ENCODE measurements at places on chromosomes 6 and 20. TPM values are rescaled to one million over a fixed set of nuclear protein-coding genes. Genes with fewer than 3 reads are reported as not detected.

GRCh38 chr20:25481235-25481917 is 73.9 kb downstream of the GINS1 start:
- H3K4me3 ChIP-seq = no peak overlapping the region
- no peaks in the 10 kb centered on the region for H3K36me3 ChIP-seq
- no peaks in the 10 kb centered on the region for H3K4me1 ChIP-seq
- DNase-seq = no peak
- H3K27ac ChIP-seq = no peak overlapping the region

DNA sequence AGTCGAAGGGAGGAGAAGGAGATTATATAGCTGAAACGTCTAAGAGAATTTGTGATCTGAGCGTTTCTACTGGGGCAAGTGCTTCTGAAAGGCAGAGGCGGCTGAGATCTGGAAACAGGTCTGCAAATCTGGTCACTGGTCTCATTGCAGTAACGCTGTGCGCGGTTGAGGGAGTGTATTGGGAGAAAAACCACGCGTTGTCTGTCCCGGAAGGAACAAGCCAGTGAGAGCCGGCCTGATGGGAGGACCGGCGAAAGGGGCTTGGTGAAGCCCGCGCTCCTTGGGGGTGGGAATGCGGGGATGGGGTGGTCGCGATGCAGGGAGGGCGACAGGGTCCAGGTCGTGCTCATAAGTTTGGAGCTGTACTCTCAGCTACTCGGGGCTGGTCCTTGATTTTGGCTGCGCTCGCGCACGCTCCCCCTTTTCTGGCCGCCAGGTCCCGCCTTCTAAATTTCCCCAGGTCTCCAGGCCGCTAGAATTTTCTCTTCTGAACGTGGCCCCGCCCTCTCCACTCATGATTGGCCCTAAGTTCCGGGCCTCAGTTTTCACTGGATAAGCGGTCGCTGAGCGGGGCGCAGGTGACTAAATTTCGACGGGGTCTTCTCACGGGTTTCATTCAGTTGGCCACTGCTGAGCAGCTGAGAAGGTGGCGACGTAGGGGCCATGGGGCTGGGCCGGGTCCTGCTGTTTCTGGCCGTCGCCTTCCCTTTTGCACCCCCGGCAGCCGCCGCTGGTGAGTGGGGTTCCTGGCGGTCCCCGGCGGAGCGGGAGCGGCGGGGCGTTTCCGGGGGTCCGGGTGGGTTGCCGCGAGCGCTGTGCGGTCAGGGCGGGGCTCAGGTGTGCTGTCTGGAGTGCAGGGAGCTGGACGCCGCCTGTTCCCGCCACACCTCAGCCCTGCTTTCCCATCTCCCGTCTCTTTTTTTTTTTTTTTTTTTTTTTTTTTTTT is at the start of gene MICB:
Gene MICB, plus strand, starts transcription at position 615 of the 946 bp plus-strand sequence. Its CDS starts 49 bp downstream, at position 664.
- peak within 1 kb of the TSS; percentile 55 for H3K27ac ChIP-seq
- peak within 1 kb of the TSS; percentile 68 for H3K4me3 ChIP-seq
- DNase-seq = peak; percentile 90
- H3K36me3 ChIP-seq = no peaks in the 10 kb centered on the region
- no peaks in the 10 kb centered on the region for H3K27me3 ChIP-seq
- H3K4me1 ChIP-seq = peaks cover 17% of the 10 kb centered on the region

DNA sequence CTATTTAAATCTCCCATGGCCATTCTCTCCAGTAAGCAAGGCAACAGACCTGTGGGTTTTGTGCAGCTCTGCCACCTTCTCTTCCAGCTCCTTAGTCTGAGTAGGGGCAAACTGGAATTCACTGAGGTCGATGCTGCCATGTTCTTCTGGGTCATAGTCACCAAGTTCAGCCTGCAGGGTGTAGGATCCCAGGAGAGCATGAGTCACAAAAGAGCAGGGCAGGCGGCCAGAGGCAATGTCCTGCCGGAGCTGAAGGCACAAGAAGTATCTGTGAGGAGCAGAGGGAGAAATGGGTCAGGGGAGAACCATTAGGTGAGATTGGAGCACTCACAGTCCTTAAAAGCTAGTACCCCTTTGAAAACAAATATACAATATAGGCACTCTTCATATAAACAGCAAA is 73.7 kb downstream of the SMLR1 start:
- H3K4me3 ChIP-seq = no peak overlapping the region
- no peaks in the 10 kb centered on the region for H3K27me3 ChIP-seq
- H3K36me3 ChIP-seq = peaks cover 5% of the 10 kb centered on the region
- DNase-seq = no peak
- no peak overlapping the region for H3K27ac ChIP-seq

The GNAS-AS1 gene
- 1.1 TPM for total RNA-seq

GRCh38 chr6:46199387-46199786 is 28.6 kb upstream of the ENPP5 start:
- H3K4me3 ChIP-seq = no peak overlapping the region
- no peaks in the 10 kb centered on the region for H3K36me3 ChIP-seq
- DNase-seq = no peak
- no peaks in the 10 kb centered on the region for H3K27me3 ChIP-seq
- no peak overlapping the region for H3K27ac ChIP-seq
- no peaks in the 10 kb centered on the region for H3K4me1 ChIP-seq

The SLC32A1 gene
- not detected for total RNA-seq

- no peak overlapping the region for H3K4me3 ChIP-seq
- no peak for DNase-seq
- peak overlapping the region; percentile 67 for H3K27ac ChIP-seq
- H3K27me3 ChIP-seq = no peaks in the 10 kb centered on the region
- no peaks in the 10 kb centered on the region for H3K36me3 ChIP-seq
- H3K4me1 ChIP-seq = peaks cover 23% of the 10 kb centered on the region
These were observed 30.5 kb upstream of the ADGRF1 start for GRCh38 chr6:47072667-47073066.

GRCh38 chr20:4066551-4066950 is 51.2 kb upstream of the RNF24 start:
- H3K4me3 ChIP-seq = no peak overlapping the region
- H3K27me3 ChIP-seq = no peaks in the 10 kb centered on the region
- no peaks in the 10 kb centered on the region for H3K36me3 ChIP-seq
- no peak overlapping the region for H3K27ac ChIP-seq
- H3K4me1 ChIP-seq = peaks cover 30% of the 10 kb centered on the region

The LRRC1 gene
- 22.3 TPM for total RNA-seq

GRCh38 chr6:15265787-15266186 is 19.9 kb downstream of the JARID2 start:
- peaks cover 69% of the 10 kb centered on the region for H3K4me1 ChIP-seq
- H3K27ac ChIP-seq = no peak overlapping the region
- no peaks in the 10 kb centered on the region for H3K36me3 ChIP-seq
- no peak overlapping the region for H3K4me3 ChIP-seq
- H3K27me3 ChIP-seq = no peaks in the 10 kb centered on the region

GRCh38 chr6:168782187-168782751 is 341.3 kb downstream of the SMOC2 start:
- no peaks in the 10 kb centered on the region for H3K36me3 ChIP-seq
- H3K27ac ChIP-seq = no peak overlapping the region
- H3K4me1 ChIP-seq = no peaks in the 10 kb centered on the region
- H3K27me3 ChIP-seq = no peaks in the 10 kb centered on the region

The IMPG1 gene
- total RNA-seq = not detected

GRCh38 chr6:8652710-8653109 is 217.4 kb upstream of the SLC35B3 start:
- H3K27ac ChIP-seq = no peak overlapping the region
- no peak for DNase-seq
- no peaks in the 10 kb centered on the region for H3K36me3 ChIP-seq
- H3K4me3 ChIP-seq = no peak overlapping the region
- no peaks in the 10 kb centered on the region for H3K4me1 ChIP-seq
- no peaks in the 10 kb centered on the region for H3K27me3 ChIP-seq

DNA sequence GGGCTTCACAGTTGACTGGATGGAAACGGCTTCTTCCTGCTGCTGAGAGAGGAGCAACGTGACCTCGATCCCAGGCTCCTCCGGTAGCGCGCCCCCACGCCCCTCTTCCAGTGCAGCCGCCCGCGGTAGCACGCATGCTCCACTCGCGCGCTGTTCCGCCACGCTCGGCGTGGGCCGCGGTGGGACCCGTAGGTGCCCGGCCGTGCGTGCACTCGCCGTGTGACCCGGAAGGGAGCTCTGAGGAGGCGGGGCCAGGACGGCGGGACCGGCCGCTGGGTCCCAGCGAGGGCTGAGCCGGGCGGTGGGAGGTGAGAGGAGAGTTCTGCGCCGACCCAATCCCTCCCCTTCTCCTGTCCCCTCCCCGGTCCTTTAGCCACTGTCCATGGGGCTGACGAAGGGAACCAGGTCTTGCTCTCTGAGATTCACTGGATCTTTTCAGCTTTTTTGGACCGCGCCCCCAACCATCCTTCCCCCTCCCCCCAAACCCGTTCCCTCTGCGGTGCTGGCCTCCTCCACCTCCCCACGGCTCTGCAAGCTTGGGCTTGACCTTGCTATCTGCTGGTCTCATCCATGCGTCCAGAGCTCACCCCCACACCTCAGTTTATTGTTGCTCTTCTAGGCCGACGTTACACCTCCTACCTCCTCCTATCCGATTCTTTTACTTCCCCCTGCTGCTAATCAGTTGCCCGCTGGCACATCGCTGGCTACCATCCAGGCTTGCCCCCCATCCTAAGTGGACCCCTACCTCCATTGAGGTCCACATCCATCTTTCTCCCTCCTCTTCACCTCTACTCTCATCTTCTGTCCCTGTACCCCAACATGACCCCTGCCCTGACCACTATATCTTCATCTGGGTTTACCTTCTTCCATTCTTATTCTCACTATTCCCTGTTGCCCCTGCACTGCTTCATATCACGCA is at the start of gene CUL9:
Gene CUL9, plus strand, starts transcription at position 255 of the 919 bp plus-strand sequence. CDS start 2,115 bp downstream, outside the sequence.
- peak within 1 kb of the TSS; percentile 73 for H3K4me3 ChIP-seq
- no peaks in the 10 kb centered on the region for H3K27me3 ChIP-seq
- peaks cover 14% of the 10 kb centered on the region for H3K4me1 ChIP-seq
- H3K36me3 ChIP-seq = peaks cover 62% of the 10 kb centered on the region

DNA sequence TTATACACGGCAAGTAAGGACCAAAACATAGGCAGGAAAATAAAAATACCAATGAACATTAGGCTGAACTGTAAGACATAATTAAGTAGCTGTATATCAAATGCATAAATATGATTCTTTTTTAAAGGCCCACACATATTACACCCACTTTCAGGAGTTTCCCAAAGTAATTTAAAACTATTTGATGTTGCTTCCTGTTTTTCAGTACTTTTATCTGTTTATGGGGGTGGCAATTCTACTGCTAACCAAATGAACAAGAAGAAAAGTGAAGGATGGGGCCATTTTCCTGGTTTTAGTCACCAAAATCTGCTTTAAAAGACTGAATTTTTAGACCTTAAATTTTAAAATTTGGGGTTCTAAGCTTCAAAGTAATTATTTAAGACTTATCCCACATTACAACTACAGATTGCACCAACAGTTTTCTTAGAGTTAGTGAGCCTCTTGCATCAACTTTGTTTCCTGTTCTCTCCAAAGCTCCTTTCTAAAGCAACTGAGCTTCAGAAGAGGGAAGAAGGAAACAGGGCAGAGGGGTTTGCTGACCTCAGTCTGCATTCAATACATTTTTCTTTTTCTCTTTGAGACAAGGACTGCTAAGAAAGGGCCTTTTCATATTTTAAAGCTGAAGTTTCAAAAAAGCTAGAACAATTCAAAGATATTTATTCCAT is 191.0 kb downstream of the BACH2 start:
- H3K4me3 ChIP-seq = no peak overlapping the region
- H3K4me1 ChIP-seq = peaks cover 7% of the 10 kb centered on the region
- no peaks in the 10 kb centered on the region for H3K36me3 ChIP-seq
- H3K27ac ChIP-seq = no peak overlapping the region
- no peaks in the 10 kb centered on the region for H3K27me3 ChIP-seq

DNA sequence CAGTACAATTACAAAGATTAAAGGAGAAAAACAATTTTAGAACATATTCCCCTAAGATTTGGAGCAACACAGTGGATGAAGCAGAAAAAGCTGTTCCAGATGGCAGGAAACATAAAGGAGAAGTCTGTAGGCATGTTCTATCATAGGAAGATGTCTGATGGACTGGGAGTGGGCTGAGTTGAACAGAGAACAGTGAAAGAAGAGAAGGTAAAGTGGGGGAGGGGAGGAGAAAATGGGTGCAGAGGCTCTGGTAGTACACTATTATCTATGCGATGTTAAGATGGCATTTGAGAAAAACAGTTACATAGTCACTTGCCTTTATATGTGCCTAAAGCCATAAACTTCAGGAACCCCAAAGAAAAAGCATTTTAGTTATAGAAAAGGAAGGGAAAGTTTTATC is 4.2 kb upstream of the PHIP start:
- no peaks in the 10 kb centered on the region for H3K27me3 ChIP-seq
- H3K4me3 ChIP-seq = no peak overlapping the region
- H3K36me3 ChIP-seq = no peaks in the 10 kb centered on the region
- H3K27ac ChIP-seq = no peak overlapping the region
- no peak for DNase-seq

DNA sequence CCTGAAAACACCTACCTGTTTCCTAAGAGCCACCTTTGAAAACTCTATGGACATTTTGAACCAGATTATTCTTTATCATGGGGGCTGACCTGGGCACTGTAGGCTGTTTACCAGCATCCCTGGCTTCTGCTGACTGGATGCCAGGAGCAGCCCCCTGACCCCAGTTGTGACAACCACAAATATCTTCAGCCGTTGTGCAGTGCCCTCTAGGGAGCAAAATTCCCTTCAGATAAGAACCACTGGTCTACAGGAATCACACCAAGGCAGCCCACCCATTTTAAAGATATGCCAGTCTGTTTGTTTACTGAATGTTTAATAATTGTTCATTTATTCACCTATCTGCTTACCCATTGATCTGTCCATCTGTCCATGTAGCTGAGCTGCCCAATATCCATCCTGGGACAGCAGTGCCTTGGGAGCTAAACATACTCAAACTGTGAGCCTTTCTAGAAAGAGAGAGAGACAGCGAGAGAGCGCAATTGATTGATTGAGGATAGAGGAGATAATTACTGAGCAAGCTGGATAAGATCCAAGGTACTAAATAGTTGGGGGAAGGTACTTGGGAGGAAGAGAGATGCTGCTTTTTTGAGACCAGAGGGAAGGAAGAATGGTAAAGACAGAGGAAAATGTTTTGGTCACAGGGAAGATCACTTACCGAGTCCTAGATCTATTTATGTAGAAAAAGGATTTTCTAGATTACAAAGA is 276.8 kb downstream of the NRN1 start:
- no peaks in the 10 kb centered on the region for H3K36me3 ChIP-seq
- H3K4me3 ChIP-seq = no peak overlapping the region
- no peaks in the 10 kb centered on the region for H3K27me3 ChIP-seq

- H3K27ac ChIP-seq = no peak overlapping the region
- no peaks in the 10 kb centered on the region for H3K4me1 ChIP-seq
- no peaks in the 10 kb centered on the region for H3K27me3 ChIP-seq
- DNase-seq = no peak
- no peak overlapping the region for H3K4me3 ChIP-seq
- H3K36me3 ChIP-seq = no peaks in the 10 kb centered on the region
These were observed 426.5 kb upstream of the RNF217 start for GRCh38 chr6:124535746-124536145.

Measured in upper lobe of right lung (tissue), 1 donor.